Fibroblast of villous mesenchyme (primary cell): ENCODE measurements at places on chromosomes 5 and 9. TPM values are rescaled to one million over a fixed set of nuclear protein-coding genes. Genes with fewer than 3 reads are reported as not detected.

The TEK gene
- 12.5 and 25.8 TPM in 2 replicates for total RNA-seq

The ENC1 gene
- total RNA-seq, result 50.3 and 72.1 TPM in 2 replicates

The SLC6A7 gene
- under 0.01 TPM in 2 replicates for total RNA-seq

The PCDHB11 gene
- 0.32 TPM in 1 of 2 replicates, not detected in the other for total RNA-seq

The SVEP1 gene
- total RNA-seq, result 39.6 and 81.2 TPM in 2 replicates

The DMRT1 gene
- not detected in 2 replicates for total RNA-seq

The SHLD3 gene
- 3.2 and 5.2 TPM in 2 replicates for total RNA-seq

The SOHLH1 gene
- not detected in 2 replicates for total RNA-seq

The EPB41L4A gene
- 0.64 and 0.86 TPM in 2 replicates for total RNA-seq

The ZNF474 gene
- total RNA-seq, result 0.43 and 0.64 TPM in 2 replicates

The NOL8 gene
- 24.2 and 25.4 TPM in 2 replicates for total RNA-seq

The LVRN gene
- total RNA-seq, result under 0.01 and 0.64 TPM in 2 replicates

The FREM1 gene
- total RNA-seq, result 0.32 and 0.86 TPM in 2 replicates

The SAPCD2 gene
- 5.2 TPM in 2 replicates for total RNA-seq

The SLC46A2 gene
- not detected in 2 replicates for total RNA-seq

The PALM2AKAP2 gene
- total RNA-seq, result 24.5 and 31.5 TPM in 2 replicates

The ALDH1A1 gene
- 161 and 450 TPM in 2 replicates for total RNA-seq

The PCDHA9 gene
- under 0.01 TPM in 2 replicates for total RNA-seq

The TAF11L5 gene
- total RNA-seq, result not detected in 2 replicates

The ZNF366 gene
- under 0.01 TPM in 2 replicates for total RNA-seq

The FAM169A gene
- 1.3 and 3.9 TPM in 2 replicates for total RNA-seq

The NR4A3 gene
- total RNA-seq, result under 0.01 TPM in 2 replicates

The NMUR2 gene
- total RNA-seq, result not detected in 2 replicates

The KIF20A gene
- total RNA-seq, result 30.6 and 60.0 TPM in 2 replicates

The TCF7 gene
- total RNA-seq, result under 0.01 and 0.97 TPM in 2 replicates

The IL4 gene
- total RNA-seq, result not detected in 2 replicates

The FOXI1 gene
- total RNA-seq, result not detected in 2 replicates

The SPAG8 gene
- 0.32 and 0.86 TPM in 2 replicates for total RNA-seq

The IL3 gene
- total RNA-seq, result not detected in 2 replicates

The EFNA5 gene
- 3.2 and 6.5 TPM in 2 replicates for total RNA-seq

The NCS1 gene
- 30.0 and 42.7 TPM in 2 replicates for total RNA-seq

The FAM151B gene
- total RNA-seq, result 8.6 and 8.7 TPM in 2 replicates

The PRDM9 gene
- total RNA-seq, result not detected in 2 replicates

The BTNL8 gene
- not detected in 2 replicates for total RNA-seq

The NFX1 gene
- total RNA-seq, result 24.2 and 26.7 TPM in 2 replicates

The MORN5 gene
- not detected in 2 replicates for total RNA-seq

The NDFIP1 gene
- total RNA-seq, result 92.0 and 124 TPM in 2 replicates

The GFI1B gene
- under 0.01 and 0.32 TPM in 2 replicates for total RNA-seq

The KCNN2 gene
- total RNA-seq, result 0.64 and 2.6 TPM in 2 replicates

The FBXL7 gene
- 10.6 and 11.2 TPM in 2 replicates for total RNA-seq

The C1QTNF2 gene
- total RNA-seq, result 0.43 and 0.64 TPM in 2 replicates

The PCDHB6 gene
- total RNA-seq, result under 0.01 TPM in 2 replicates

The S100Z gene
- not detected in 2 replicates for total RNA-seq

The ARHGEF39 gene
- total RNA-seq, result 0.97 and 3.0 TPM in 2 replicates
